ENCODE measurements at places on chromosomes 13 and 19. TPM values are rescaled to one million over a fixed set of nuclear protein-coding genes. Genes with fewer than 3 reads are reported as not detected.

DNA sequence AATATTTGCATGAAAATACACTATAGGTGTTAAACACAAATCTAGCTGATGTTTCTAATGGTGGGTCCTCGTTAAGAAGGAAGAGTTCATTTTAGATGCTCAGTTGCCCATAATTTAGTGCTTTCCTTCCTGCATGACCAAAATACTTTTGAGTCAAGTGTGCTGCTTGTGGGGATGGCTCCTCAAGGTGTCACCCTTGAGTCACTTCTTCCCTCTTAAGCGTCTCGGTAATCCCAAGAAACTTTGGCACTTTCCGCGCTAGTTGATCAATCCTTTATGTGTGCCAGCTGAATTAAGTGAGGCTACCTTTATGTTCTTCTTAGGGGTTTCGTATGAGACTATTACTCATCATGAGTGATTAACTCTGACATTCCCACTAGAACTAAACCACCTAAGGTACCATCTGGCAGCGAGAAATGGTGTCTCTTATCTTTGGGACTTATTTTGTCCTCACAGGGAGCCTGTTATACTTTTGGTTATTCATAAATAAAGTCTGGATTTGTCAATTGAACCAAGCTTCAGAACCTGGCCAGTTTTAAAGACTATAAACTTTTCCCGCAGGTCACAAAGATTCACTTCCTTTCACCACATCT is 106.8 kb downstream of the NHLRC3 start:
- DNase-seq: peak; percentile 42

DNA sequence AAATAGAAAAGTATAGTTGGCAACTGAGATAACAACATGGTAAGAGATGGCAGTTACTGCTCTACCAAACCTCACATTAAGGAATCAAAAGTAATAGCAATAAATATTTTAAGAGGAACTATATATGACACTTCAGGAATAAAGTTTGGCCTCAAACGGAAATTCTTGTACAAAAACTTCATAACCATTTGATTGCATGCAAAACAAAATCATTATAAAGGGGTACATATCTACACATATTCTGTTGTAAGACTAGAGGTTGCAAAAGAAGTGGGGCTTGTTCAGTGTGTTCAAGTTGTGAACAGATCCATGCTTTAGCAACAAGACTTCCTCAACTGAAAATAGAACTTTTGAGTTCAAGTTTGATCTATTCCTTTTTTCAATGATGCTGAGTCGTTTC is 133.5 kb upstream of the MIR17HG start:
- no peak for DNase-seq

DNA sequence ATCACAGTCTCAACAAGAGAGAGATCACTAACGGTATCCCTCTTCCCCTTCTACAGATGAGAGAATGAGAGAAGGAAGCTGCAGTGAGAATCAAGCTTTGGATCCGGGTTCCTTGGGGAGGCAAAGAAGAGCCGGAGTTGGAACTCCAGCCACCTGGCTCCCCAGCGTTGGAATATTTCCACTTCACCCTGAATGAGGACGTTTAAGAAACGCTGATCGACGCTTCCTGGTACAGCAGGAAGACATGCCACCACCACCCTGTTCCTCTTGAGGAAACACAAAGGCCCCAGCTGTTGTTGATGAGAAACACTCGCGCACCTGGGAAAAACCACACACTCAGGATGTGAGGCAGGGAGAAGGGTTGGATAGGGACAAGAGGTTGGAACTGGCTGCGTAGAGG is 11.3 kb upstream of the CACNG8 start:
- no peak for DNase-seq

DNA sequence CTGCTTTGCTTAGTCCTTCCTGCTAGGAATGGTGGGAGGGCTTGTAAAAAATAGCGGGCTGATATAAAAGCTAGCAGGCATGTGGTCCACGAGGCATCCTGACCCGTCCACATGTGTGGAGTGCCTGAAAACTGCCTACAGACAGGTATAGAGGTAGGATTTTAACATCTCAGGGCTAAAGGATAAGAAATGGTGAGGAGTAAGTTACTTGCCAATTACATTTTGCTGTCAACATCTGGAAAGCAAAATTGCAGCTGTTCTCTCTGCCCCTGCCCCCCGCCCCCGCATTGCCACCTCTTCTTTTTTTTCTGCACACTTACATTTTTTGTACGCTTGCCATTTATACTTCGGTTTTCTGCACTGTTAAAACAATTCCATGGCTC is 21.0 kb downstream of the NFIX start:
- DNase-seq: no peak

DNA sequence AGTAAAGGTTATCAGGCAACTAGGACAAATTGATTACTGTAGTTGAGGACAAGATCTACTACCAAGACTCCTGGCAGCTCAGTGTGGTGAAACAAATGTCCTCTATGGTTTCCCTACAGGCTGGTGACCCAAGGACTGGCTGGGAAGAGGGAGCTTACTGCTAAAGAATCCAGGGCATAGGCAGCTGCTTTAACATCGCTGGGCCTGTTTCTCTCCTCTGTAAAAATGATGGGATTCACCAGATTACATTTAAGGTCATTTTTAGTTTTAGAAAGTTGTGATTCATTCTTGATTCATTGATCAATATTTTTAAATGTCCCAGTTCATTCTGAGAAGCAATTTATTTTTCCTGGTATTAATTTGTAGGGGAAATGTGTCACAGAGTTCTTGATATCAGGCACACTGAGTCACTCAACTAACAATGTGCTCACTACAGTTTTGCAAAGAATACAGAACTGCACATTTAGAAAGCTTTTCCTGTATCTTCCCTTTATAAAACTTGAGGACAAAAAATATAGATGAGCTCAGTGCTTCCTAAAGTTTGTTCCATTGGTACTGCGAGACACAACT is 19.6 kb upstream of the FAM124A start:
- no peak for DNase-seq

DNA sequence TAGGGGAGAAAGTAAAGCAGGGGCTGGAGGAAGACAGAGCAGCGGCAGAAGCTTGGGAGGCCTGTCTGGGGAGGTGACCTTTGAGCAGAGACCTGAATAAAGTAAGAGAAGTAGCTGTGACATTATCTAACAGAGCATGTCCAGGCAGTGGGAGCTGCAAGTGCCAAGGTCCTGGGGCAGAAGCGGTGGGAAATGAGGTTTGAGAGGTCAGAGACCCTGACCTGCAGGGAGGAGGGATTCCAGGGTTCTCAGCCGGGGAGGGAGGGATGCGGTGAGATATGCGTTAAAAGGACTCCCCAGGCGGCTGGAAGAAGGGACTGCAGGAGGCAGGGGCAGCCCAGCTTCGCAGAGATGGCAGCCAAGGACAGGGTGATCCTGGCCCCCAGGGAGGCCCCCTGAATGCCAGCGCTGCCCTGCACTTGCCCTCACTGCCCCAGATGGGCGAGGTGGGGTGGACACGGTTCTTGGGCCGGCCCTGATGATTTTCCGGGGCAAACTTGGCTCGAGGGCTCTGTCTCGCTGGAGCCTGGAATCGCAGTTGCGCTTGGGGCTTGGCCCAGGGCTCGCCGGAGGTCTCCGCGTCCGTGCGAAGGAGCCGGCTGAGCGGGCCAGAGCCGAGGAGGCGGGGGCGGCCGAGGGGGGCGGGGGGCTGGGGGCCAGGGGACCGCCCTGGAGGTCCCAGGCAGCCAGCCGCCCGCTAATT is 3.2 kb downstream of the CRLF1 start:
- DNase-seq: peak; percentile 39

DNA sequence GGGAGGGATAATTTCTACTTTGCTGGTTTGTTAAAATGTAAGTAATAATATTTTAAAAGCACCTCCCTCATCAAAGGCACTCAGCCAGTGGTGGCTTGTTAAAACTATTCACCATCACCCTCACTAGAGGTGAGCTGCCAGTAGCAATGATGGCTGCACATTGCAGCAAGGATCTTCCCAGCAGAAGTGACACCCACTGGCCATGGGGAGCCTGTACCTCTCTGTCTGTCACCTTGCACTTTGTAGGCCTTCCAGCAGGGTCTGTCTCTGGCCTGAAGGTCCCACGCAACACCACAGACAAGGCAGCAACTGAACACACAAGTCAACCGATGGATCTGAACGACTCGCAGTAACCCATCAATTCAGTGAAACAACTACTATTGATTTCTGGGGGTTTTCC is 47.3 kb upstream of the C13orf42 start:
- DNase-seq: no peak

Gene ICAM3
- 25.3 TPM for total RNA-seq

Gene VSIG10L
- total RNA-seq: 0.77 TPM

Gene PGLYRP2
- total RNA-seq: not detected

Gene LIPE
- total RNA-seq: 41.0 TPM

Gene TMEM147
- total RNA-seq: 84.4 TPM

Gene TRIP10
- 151 TPM for total RNA-seq

Gene CAPS
- 4.1 TPM for total RNA-seq

Gene PNKP
- 39.1 TPM for total RNA-seq

Gene NAPSA
- total RNA-seq: 0.32 TPM

All from left ventricle myocardium superior (tissue), 1 donor.